GM23338 (cell line): ENCODE measurements at places on chromosomes 4 and X. TPM values are rescaled to one million over a fixed set of nuclear protein-coding genes. Genes with fewer than 3 reads are reported as not detected.

Gene PRR32
- total RNA-seq: not detected in 2 replicates

Gene ATP2B3
- 0.17 and 0.54 TPM in 2 replicates for total RNA-seq

DNA sequence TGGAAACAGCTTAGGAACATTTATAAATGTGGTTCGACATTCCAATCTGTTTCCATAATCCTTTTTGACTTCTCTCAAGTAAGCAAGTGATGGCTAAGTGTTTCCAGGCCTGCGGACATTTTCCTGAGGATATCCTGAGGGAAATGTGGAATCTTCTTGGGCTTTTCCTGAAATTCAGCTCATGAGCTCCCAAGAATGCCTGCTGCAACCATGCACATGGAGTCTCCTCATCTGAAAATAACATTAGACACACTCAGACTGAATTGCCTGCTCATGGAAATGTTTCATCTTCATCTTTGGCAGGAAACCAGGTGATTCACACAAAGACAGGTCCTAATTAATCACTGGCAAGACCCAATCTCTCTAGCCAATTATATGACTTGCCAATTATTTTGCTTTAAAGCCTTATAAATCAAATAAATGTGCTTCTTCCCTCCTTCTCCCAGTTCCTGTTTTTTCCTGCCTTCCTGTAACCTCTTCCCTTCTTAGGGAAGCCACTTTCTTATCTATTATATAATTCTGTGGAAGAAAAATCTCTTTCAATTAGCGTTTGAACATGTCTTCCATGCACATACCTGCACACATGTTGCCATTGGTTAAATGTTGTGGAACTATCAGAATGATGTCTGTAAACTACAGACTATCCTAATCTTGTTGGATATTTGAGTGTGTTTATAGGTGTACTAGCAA lies 104.6 kb upstream of the MXRA5 start:
- H3K36me3 ChIP-seq: no peaks in the 10 kb centered on the region
- no peaks in the 10 kb centered on the region for H3K27me3 ChIP-seq
- no peaks in the 10 kb centered on the region for H3K4me1 ChIP-seq
- no peak for DNase-seq
- no peak overlapping the region for H3K27ac ChIP-seq

GRCh38 chr4:184598753-184599491 lies 50.3 kb downstream of the CASP3 start:
- no peak for DNase-seq
- no peaks in the 10 kb centered on the region for H3K27me3 ChIP-seq
- no peak overlapping the region for H3K27ac ChIP-seq
- no peaks in the 10 kb centered on the region for H3K4me1 ChIP-seq
- peaks cover 2% of the 10 kb centered on the region; the same call in 1 of the 2 replicates for H3K36me3 ChIP-seq

DNA sequence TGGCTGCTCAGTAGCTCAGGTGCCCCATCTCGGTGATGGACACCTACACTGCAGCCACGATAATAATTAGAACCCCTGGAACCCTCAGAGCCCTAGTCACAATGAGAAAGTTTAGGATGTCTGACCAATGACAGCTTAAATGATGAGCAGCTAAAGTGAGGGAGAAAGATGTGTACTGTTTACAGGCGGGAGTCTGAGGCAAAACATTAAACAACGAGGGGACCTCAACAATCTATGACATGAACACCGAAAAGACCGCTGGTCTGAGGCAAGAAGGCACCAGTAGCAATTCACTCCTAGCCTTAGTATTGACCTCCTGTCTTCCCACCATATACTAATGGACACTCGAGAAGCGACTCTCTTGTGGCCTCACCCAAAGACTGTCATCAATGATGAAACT lies 369.5 kb upstream of the SMIM31 start:
- H3K36me3 ChIP-seq: no peaks in the 10 kb centered on the region
- H3K4me3 ChIP-seq: peak overlapping the region; percentile 85
- H3K4me1 ChIP-seq: peaks cover 5% of the 10 kb centered on the region; the same call in 1 of the 2 replicates
- H3K27me3 ChIP-seq: peaks cover 40% of the 10 kb centered on the region
- DNase-seq: no peak

Gene KCNE5
- 5.1 and 6.2 TPM in 2 replicates for total RNA-seq

Gene LUZP4
- not detected in 2 replicates for total RNA-seq

GRCh38 chr4:8118035-8118434 lies 40.6 kb downstream of the ABLIM2 start:
- H3K27ac ChIP-seq: no peak overlapping the region
- DNase-seq: no peak
- H3K4me3 ChIP-seq: no peak overlapping the region
- no peaks in the 10 kb centered on the region for H3K4me1 ChIP-seq

Gene ESX1
- not detected in 2 replicates for total RNA-seq

DNA sequence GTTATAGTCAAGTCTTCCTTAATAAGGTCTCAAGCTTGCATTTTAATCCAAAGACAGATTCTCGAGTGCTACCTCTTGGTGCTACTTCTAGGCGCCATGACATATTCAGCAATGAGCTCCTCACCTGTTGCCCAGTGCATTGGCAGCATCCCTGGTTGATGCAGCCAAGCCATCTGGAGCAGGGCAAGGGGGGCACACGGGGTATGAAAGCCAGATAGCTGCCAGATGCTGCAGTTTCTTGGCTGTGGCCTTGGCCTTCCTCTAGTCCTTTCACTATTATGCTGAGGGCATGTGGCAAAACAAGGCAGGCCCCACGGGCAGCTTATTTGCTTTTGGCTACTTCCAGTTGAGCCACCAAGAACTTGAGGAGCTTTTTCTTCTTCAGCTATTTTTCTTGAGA lies 168.6 kb upstream of the PGRMC2 start:
- H3K36me3 ChIP-seq: no peaks in the 10 kb centered on the region
- no peak for DNase-seq
- no peaks in the 10 kb centered on the region for H3K27me3 ChIP-seq
- H3K4me3 ChIP-seq: no peak overlapping the region
- peaks cover 4% of the 10 kb centered on the region; the same call in 1 of the 2 replicates for H3K4me1 ChIP-seq

DNA sequence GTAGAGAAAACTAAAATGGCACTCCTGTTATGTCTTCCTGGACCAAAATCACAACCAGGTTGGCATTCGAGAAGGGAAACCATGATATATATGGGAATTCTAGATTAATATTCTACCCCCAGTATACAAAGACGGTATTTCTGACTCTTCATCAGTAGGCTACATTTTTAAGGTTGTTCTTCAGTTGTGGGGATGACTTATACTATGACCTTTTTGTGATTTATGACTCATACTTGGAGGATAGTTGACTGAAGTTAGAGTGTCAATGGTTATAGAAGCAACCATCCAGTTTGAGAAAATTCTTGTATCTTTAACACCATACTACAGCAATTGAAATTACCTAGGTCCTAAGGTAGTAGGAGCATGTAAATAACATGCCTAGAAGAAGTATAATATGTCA lies 49.8 kb upstream of the CYSLTR1 start:
- H3K4me3 ChIP-seq: no peak overlapping the region
- no peak overlapping the region for H3K27ac ChIP-seq
- H3K4me1 ChIP-seq: no peaks in the 10 kb centered on the region
- no peaks in the 10 kb centered on the region for H3K36me3 ChIP-seq

Gene ARHGAP36
- 0.21 TPM in 1 of 2 replicates, not detected in the other for total RNA-seq

GRCh38 chr4:6733358-6734164 lies 17.6 kb downstream of the BLOC1S4 start:
- DNase-seq: no peak
- no peaks in the 10 kb centered on the region for H3K36me3 ChIP-seq
- H3K4me1 ChIP-seq: no peaks in the 10 kb centered on the region
- no peak overlapping the region for H3K27ac ChIP-seq
- no peaks in the 10 kb centered on the region for H3K27me3 ChIP-seq

GRCh38 chr4:147040874-147041273 lies 95.2 kb upstream of the TTC29 start:
- no peaks in the 10 kb centered on the region for H3K4me1 ChIP-seq
- H3K36me3 ChIP-seq: no peaks in the 10 kb centered on the region
- no peak for DNase-seq
- H3K27ac ChIP-seq: no peak overlapping the region
- H3K27me3 ChIP-seq: no peaks in the 10 kb centered on the region
- no peak overlapping the region for H3K4me3 ChIP-seq

DNA sequence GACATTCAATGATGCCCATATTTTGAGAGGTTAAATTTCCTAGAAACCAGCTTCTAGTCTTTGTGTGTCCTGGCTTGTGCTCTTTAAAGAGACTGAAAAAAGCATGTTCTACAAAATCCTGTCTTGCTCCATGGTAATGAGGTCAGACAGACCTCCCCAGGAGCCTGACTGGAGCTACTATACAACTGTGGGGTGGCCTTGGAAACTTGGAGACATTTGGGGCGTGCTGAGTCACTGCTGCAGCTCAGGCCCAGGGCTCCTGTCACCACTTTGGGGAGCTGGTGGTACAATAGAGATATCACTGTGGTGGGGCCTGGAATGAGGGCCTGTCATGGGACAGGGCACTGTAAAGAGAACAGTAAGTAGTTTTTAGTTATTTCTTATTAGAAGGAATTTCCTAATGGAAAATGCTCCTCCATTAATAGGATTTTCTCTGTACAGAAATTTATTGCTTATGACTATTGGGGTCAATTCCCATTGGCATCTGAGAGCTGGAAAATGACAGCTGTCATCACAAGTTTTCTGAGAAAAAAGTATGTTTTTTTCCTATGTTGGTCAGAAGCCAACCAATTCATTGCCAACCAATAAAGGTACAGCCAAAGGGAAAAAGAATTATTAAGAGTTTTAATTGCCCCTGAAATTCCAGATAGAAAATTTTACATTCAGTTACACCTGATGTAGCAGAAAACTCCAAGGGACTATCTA lies 207.4 kb upstream of the JADE1 start:
- peaks cover 20% of the 10 kb centered on the region for H3K4me1 ChIP-seq
- H3K36me3 ChIP-seq: no peaks in the 10 kb centered on the region; the same call in 1 of the 2 replicates
- peak overlapping the region; percentile 63; the same call in 1 of the 2 replicates for H3K27ac ChIP-seq
- DNase-seq: no peak
- no peaks in the 10 kb centered on the region for H3K27me3 ChIP-seq

Gene FGFBP2
- total RNA-seq: 0.56 and 0.93 TPM in 2 replicates

- no peak overlapping the region for H3K4me3 ChIP-seq
- no peak for DNase-seq
- H3K4me1 ChIP-seq: peaks cover 22% of the 10 kb centered on the region
- no peak overlapping the region for H3K27ac ChIP-seq
- H3K27me3 ChIP-seq: no peaks in the 10 kb centered on the region
These were observed 8.8 kb upstream of the RASL11B start for GRCh38 chr4:52853351-52853750.

DNA sequence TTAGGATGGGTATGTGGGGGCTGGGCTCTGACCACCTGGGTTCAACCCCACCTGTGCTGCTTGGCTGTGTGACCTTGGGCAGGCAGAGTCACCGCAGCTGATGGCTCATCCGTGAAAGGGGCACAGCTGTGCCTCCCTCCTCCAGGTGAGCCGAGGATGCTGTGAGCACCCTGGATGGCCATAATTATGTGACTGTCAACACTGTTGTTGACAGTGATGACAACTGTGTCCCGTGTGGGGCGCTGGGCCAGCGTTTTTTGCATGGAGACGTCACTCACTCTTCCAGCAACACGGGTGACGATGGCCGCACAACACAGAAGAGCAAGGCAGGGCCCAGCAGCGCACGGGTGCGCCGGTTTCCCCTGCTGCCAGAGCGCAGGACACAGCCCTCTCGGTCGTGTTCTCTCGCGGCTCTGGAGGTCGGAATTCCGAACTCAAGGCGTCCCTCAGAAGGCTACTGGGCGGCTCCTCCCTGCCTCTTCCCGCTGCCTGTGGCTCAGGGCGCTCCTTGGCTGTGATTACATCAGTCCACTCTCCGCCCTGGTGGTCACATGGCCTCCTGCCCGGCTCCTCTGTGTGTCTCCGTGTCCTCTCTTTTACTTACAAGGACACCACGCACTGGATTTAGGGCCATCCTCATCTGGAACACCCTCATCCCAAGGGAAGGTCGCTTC lies 1.3 kb downstream of the SH3TC1 start:
- H3K4me3 ChIP-seq: no peak overlapping the region
- H3K27ac ChIP-seq: no peak overlapping the region
- no peak for DNase-seq
- H3K36me3 ChIP-seq: no peaks in the 10 kb centered on the region
- H3K4me1 ChIP-seq: no peaks in the 10 kb centered on the region

GRCh38 chr4:40340030-40340429 lies 4.9 kb downstream of the CHRNA9 start:
- no peak overlapping the region for H3K27ac ChIP-seq
- no peaks in the 10 kb centered on the region for H3K36me3 ChIP-seq
- peaks cover 18% of the 10 kb centered on the region for H3K4me1 ChIP-seq
- no peaks in the 10 kb centered on the region for H3K27me3 ChIP-seq
- DNase-seq: no peak

DNA sequence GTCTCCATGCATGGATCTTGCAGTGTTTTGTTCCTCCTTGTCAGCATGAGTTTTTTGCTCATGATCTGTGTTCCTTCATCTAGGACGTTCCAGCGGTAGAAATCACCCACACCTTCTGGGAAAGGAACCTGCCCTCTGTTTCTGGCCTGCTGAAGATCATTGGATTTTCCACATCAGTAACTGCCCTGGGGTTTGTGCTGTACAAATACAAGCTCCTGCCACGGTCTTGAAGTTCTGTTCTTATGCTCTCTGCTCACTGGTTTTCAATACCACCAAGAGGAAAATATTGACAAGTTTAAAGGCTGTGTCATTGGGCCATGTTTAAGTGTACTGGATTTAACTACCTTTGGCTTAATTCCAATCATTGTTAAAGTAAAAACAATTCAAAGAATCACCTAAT lies 88.2 kb downstream of the MAOA start:
- no peak for DNase-seq
- no peaks in the 10 kb centered on the region for H3K27me3 ChIP-seq
- H3K36me3 ChIP-seq: no peaks in the 10 kb centered on the region
- no peaks in the 10 kb centered on the region for H3K4me1 ChIP-seq
- H3K27ac ChIP-seq: no peak overlapping the region
- no peak overlapping the region for H3K4me3 ChIP-seq

DNA sequence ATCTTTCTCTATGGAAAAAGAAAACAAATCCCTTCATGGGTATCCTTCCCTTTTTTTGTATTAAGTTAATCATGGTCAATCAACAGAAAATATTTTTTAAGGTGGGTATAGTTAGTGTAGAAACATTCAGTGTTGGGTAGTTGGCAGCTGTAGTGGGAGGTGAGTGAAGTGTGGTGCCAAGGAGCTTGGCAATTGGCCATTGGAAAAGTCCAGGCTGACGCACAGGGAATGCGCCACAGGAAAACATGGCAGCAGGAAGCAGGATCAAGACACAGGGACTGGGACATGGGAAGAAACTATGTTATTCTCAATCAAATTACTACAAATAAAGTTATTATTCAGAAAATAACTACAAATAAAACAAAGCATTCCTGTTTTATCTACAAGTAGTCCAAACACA lies 20.0 kb downstream of the PALLD start:
- no peak overlapping the region for H3K4me3 ChIP-seq
- no peak overlapping the region for H3K27ac ChIP-seq
- H3K4me1 ChIP-seq: no peaks in the 10 kb centered on the region
- no peak for DNase-seq
- H3K27me3 ChIP-seq: no peaks in the 10 kb centered on the region
- H3K36me3 ChIP-seq: no peaks in the 10 kb centered on the region

- DNase-seq: no peak
- H3K27me3 ChIP-seq: no peaks in the 10 kb centered on the region
- no peak overlapping the region for H3K4me3 ChIP-seq
- H3K36me3 ChIP-seq: no peaks in the 10 kb centered on the region
- no peak overlapping the region for H3K27ac ChIP-seq
- H3K4me1 ChIP-seq: no peaks in the 10 kb centered on the region
These were observed 152.3 kb upstream of the MAD2L1 start for GRCh38 chr4:120218981-120219380.
